ENCODE measurements at places on chromosomes 2 and 18. TPM values are rescaled to one million over a fixed set of nuclear protein-coding genes. Genes with fewer than 3 reads are reported as not detected.

The RPRM gene
- total RNA-seq = 28.1 TPM

The TNFRSF11A gene
- 4.7 TPM for total RNA-seq

The SERPINB12 gene
- total RNA-seq = not detected

DNA sequence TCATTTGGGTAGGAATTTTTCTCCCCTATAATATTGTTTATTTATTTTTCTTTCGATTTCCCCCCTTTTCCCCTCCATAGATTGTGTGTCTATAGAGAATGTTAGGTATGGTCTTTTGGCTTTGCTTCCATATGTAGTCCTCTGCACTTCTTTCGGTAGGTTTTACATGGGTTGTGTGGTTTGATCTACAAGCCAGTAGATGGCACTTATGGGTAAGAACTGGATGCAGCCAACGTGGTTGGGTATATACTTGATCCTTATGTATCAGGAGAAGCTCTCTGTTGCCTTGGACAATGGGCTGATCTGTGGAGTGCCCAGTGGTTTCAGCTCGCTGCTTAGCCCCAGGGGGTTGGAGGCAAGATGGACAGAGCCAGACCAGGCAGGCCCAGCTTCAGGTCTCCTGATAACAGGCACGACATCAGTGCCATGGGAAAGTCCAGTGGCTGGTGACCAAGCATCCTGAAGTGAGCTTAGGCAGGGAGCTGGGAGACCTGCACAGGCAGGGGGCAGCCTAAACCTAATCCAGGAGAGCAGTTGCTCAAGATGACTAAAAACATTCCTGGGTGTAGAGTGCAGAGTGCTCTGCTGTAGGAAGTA, 488.3 kb downstream of the CCDC85A start:
- no peak overlapping the region for H3K27ac ChIP-seq
- no peaks in the 10 kb centered on the region for H3K27me3 ChIP-seq
- no peak overlapping the region for H3K4me3 ChIP-seq
- no peaks in the 10 kb centered on the region for H3K4me1 ChIP-seq
- peaks cover 16% of the 10 kb centered on the region for H3K36me3 ChIP-seq
- no peak for DNase-seq

Measured in WTC11 (cell line).